ENCODE measurements at places on chromosomes 4 and X.

DNA sequence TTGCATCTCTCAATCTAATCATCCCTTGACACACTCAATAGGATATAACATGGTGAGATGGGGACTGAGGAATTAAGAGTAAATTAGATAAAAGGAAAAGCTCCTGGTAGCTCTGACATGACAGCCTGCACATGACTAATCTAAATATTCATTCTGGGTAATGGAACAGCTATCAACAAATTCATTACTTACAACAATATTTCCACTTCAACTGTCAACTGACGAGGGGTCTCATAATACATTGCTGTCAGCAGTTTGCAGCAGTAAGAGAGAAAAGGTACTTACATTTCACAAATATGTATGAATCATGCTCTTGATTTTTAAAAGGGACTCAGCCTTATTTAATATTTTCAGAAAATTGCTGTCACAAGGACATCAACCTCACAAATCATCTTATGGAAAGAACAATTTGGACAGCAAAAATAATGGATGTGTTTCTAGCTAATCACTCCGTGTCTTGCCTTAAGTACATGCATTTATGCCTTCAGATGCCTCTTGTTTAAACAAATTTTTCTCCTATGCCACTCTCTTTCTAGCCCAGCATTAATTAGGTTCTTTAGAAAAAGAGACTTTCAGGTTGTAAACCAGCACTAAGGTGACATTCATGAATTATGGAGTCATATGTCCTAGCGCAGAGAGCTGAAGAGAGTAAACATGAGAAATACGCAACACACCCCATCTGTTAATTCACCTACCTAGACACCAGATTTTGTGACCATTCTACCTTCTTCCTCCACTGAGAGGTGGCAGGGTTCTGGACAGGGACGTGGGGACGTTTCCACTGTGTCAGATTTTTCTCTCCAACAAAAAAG lies 99.6 kb upstream of the TMEM150C start:
- no peak for DNase-seq

DNA sequence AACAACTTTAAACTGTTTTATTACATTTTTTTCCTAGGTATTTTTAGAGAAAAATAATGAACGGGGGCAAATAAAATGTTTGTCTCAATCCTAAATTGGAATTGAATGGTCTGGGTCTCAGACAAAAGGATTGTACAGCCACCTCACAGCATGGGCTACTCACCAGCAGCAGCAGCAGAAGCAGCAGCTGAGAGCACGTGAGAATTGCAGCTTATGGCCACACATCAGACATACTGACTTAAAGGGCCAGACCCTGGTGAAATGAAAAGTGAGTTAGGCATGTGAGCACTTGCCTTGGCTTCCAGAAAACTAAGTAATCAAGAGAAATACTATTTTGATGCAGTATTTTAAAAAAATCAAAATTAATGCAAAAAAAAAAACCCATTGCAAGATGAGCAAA lies 56.6 kb downstream of the AASDH start:
- DNase-seq: no peak

- no peak for DNase-seq
Observed at GRCh38 chrX:153477364-153477857, 7.0 kb upstream of the HAUS7 start.

DNA sequence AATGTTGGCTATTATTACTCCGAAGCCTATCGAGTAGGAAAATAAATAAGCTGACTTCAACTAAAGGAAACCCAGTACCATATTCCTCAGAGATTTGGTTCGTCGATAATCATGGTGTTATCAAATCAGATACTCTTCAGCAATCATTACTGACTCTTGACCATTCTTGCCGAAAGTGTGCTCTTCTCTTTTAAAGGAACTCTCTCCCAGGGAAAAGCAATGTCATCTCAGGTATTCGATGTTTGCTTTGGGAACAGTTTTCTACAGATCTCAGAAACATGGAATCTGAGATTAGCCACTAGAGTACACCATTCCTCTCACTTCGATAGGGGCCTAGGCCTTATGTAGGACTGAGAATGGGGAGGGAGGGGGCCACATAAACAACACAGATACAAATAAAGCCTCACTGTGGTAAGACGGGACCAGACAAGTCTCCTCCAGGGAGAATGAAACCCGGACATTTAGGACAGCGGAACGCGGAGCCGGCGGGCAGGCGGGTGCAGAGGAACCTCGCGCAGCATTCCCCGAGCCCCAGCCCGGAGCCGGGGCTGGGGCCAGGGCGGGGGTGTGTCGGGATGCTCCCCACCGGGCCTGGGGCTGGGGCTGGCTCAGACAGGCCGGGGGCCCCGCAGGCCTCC lies 581 bp downstream of the DNAJB14 start:
- DNase-seq: no peak

DNA sequence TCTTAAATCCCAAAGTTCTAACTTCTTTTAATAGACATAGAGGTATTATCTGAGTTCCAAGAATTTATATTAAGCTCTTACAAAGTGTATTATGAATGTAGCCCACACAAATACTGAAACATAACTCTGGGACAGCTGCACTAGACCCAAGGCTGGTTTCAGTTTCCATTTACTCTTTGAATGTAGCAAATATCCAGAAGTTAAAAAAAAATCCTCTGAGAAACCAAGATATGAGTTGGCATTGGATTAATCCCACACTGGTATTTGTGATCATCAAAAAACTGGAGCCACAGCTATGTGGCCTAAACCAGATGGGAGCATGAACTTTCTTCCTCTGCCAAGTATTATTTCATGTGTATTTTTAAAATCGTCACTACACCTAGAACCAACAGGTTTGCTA lies 23.6 kb upstream of the SMPX start:
- DNase-seq: no peak

DNA sequence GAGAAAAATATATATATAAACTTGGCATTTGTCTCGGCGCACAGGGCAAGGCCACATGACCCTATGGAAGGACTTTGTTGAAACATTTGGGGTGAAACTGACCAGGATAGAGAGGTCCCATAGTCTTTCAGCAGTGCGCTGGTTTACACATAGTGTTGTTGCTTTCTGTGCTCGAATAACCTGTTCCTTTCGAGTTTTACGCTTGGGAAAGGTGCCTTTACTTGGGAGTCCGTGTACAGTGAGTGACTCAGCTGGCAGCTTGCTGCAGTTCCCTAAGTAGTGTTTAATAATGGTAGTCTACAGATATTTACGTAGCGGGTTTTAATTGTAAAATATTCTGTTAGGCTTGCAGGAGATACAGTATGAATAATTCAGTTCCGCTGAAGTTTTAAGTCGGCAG lies 578 bp downstream of the APOOL start:
- no peak for DNase-seq

DNA sequence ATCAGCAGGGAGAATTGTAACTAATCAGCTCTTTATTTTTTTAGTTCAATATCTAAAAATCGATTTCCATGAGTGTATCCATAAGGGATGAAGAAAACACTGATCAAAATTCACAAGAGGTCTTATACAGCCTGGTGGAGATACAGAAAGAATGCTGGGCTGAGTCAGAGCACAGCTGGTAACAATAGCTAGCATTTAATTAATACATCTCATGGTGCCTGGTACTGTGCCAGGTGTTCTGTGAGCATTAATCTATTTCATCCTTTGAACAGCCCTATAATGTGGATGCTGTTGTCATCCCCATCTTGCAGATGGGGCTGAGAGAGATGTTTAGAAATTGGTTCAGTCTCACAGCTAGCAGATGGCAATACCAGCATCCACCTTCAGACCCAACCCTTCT lies 250.9 kb upstream of the RPS6KA3 start:
- no peak for DNase-seq

- DNase-seq: no peak
Observed at GRCh38 chrX:52865343-52865998, 2.4 kb downstream of the XAGE3 start.

DNA sequence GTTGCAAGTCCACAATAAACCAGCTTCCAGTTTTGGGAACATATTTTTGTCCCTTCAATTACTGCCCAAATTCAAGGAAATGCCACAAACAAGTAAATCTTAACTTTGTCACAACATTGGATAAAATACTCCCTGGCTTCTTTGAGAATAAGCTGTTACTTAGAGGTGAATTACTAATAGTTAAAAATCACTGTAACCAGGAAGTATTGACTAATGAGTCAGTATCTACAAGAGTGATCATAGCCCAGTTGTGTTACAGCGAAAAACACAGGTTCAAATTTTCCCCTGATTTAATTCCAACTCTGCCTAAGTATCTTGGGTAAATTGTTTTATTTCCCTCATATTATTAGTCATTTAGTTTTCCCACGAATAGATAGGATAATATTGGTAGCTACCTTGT lies 291.2 kb upstream of the PPARGC1A start:
- DNase-seq: no peak

DNA sequence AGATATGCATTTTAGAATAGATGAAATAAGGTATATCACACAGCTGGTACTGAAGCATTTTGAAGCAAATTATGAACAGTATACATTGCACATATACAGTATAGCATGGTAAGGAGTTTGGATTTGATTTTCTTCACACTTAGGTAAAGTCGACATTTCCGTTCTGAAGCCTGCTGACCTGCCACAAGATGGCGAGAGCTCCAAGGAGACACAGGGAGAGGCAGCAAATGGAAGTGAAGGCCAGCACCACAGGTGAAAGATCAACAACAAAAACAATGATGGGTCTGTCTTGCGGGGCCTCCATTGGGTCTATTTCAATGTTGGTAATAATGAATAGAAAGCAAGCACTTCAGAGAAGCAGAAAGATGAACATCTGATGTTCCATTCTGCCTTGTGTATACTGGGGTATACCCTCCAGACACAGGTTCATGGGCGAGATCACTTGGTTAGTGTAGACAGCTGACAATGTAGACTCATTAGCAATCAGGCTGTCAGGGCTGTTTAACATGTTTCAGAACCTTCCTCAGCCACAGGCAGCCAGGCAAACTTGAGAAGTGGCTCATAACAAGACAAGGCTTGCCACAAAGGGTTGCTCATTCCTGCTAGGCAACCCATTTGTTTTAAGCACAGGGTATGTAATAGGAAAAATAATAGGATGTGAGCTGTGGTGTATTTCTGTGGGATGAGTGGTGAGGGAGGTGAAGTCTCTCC lies 21.4 kb upstream of the NOX1 start:
- DNase-seq: no peak

GRCh38 chrX:19627081-19627480 lies 111.8 kb upstream of the MAP3K15 start:
- no peak for DNase-seq

GRCh38 chrX:153490217-153490930 lies 4.4 kb upstream of the BGN start:
- no peak for DNase-seq

DNA sequence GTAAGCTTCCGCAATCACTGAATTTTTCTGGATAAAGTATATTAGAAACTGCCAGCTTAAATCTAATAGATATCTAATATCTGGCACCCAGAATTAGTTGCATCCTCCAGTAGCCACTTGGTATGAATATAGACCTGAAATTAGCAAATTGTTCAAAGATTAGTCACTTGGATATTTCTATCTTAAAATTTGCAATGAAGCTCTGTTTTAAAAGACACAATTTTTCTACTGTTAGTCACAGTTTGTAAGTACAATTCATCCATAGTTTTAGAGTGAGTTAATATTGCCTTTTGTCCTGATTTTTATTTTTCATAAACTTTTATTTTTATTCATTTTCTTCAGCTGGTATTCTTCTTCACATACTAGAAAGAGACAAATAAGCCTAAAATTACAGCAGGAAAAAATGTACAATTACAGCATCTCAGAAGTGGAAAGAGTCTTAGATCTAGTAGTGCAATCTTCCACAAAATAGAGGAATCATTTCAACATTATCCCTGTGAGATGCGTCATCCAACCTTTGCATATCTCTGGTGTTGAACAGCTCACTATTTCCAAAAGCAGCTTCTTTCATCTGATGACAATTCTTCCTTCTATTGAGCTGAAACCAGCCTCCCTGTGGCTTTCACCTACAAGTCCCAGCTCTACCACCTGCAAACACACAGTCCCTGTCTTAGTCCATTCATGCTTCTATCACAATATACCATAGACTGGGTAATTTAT lies 190.0 kb upstream of the AR start:
- DNase-seq: no peak

DNA sequence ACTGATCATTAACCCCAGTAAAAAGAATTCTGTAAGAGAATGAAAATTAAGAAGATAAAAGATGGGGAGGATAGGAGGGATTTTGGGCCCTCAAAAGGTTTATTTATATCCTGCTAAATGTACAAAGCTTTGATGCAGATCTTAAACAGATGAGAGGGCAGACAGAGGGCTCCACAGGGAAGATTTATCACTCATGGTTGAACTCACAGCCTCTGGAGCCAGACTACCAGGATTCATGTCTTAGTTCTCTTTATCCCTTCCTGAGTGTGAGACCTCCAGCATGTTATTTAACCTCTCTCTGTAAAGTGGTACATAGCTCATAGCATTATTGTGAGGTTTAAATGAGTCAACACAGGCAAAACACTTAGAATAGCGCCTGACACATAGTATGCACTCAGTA lies 74.4 kb downstream of the SOWAHB start:
- DNase-seq: no peak

GRCh38 chr4:52638717-52639116 lies 20.4 kb downstream of the USP46 start:
- DNase-seq: no peak

GRCh38 chr4:126715067-126715466 lies 917.7 kb upstream of the INTU start:
- DNase-seq: no peak

- DNase-seq: no peak
Observed at GRCh38 chr4:98682719-98683118, 24.3 kb upstream of the TSPAN5 start.

Measured in right hindlimb (tissue), 1 donor.